Osteoblast (primary cell): ENCODE measurements at places on chromosomes 13 and 19. TPM values are rescaled to one million over a fixed set of nuclear protein-coding genes. Genes with fewer than 3 reads are reported as not detected.

The ZNF507 gene
- total RNA-seq: 13.0 TPM in 2 replicates

The WDR62 gene
- total RNA-seq: 1.4 and 1.8 TPM in 2 replicates

- H3K27me3 ChIP-seq: no peaks in the 10 kb centered on the region
- no peak for DNase-seq
- H3K4me1 ChIP-seq: no peaks in the 10 kb centered on the region
Observed at GRCh38 chr13:48660361-48661076, 6.8 kb downstream of the CYSLTR2 start.

DNA sequence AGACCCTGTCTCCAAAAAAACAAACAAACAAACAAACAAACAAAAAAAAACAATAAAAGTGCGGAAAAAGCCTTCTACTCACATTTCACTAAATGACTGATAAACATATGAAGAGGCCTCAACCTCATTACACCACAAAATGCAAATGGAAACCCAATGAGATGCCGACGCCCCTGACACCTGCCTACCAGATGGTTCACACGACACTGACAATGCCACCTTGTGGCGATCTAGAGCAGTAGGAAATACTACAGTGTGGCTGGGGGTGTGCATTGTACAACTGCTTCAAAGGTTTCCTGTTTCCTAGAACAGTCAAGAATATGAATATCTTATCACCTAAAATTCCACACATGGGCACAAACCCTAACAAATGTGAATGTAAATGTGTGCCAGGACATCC lies 14.0 kb downstream of the SCGB2B2 start:
- DNase-seq: no peak
- no peak overlapping the region for H3K4me3 ChIP-seq
- no peaks in the 10 kb centered on the region for H3K4me1 ChIP-seq
- H3K27ac ChIP-seq: no peak overlapping the region

GRCh38 chr13:47299304-47299703 lies 402.5 kb upstream of the HTR2A start:
- H3K27ac ChIP-seq: no peak overlapping the region
- no peak for DNase-seq
- H3K4me3 ChIP-seq: no peak overlapping the region
- H3K27me3 ChIP-seq: no peaks in the 10 kb centered on the region

GRCh38 chr19:18745012-18745735 lies 45.9 kb downstream of the COMP start:
- H3K4me1 ChIP-seq: no peaks in the 10 kb centered on the region
- H3K36me3 ChIP-seq: no peaks in the 10 kb centered on the region
- no peaks in the 10 kb centered on the region for H3K27me3 ChIP-seq
- peak; percentile 65 for DNase-seq

- no peaks in the 10 kb centered on the region for H3K4me1 ChIP-seq
- no peaks in the 10 kb centered on the region for H3K36me3 ChIP-seq
- no peak overlapping the region for H3K27ac ChIP-seq
Observed at GRCh38 chr13:19362946-19363510, 181.4 kb upstream of the TUBA3C start.

The KMT2B gene
- total RNA-seq: 6.5 and 6.8 TPM in 2 replicates

- H3K27ac ChIP-seq: no peak overlapping the region
- DNase-seq: peak; percentile 65
- H3K27me3 ChIP-seq: no peaks in the 10 kb centered on the region
- no peaks in the 10 kb centered on the region for H3K36me3 ChIP-seq
Observed at GRCh38 chr19:48540110-48540509, 11.9 kb upstream of the SULT2B1 start.

DNA sequence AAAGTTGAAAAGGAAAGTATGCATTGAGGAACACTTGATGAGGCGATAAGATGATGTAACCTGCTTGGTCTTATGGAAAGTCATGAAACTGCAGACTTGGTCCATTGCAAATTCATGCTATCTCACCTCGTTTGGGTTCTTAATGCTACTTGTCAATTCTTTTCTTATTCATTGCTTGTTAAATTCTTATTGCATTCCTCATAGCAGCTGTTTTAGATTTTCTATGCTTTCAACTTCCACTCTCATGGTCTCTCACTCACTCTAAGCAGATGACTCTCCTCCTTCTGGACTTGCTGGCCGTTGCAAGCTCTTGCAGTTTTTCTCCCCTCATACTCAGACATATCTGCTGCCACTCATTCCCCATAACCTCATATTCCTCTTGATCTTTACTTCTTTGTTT lies 67.8 kb upstream of the CSNK1A1L start:
- no peaks in the 10 kb centered on the region for H3K36me3 ChIP-seq
- peak overlapping the region; percentile 61 for H3K27ac ChIP-seq
- H3K27me3 ChIP-seq: no peaks in the 10 kb centered on the region
- H3K4me3 ChIP-seq: no peak overlapping the region
- no peak for DNase-seq

The KLK2 gene
- total RNA-seq: not detected in 2 replicates

DNA sequence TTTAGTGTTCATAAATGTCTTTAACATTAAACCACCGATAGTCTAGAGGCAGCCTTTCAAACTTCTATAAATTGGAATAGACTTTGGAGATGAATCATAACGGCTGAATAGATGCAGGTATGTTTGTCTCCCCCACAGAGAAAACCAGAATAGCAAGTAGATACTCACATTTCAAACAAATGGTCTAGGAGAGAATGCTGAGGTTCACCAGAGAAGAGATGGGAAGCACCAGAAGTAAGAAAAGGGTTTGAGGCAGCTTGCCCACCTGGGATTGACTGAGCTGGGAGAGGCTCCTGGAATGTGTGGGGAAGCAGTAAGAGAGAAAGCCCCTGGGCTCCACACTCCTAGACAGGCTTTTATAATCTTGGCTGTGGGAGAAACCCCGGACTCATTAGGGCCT lies 6.4 kb downstream of the IGFL3 start:
- no peaks in the 10 kb centered on the region for H3K36me3 ChIP-seq
- H3K4me1 ChIP-seq: peaks cover 16% of the 10 kb centered on the region
- DNase-seq: no peak
- no peak overlapping the region for H3K27ac ChIP-seq
- no peak overlapping the region for H3K4me3 ChIP-seq

DNA sequence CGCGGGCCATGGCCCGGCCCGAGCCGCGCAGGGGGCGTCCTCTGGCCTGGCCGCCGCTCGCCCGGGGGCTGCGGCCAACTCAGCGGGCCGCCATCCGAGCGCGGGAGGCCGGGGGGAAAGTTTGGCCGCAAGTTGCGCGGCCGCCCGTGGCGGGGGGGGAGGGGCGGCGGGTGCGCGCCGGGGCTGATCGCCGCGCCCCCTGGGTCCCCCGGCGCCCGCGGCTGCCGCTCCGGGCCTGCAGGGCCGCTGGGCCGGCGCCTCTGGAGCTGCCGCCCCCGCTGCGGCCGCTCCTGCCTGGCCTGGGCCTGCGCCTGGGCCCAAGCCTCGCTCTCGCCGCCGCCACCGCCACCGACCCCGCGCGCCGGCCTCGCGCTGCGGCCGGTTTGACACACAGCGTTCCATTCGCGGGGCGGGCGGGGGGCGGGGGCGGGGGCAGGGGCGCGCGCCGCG lies at the start of gene NR2F6:
NR2F6 (minus strand) TSS at position 385 of the 450 bp plus-strand sequence. CDS start 699 bp downstream, outside the sequence.
- H3K27ac ChIP-seq: no peak within 1 kb of the TSS
- DNase-seq: no peak
- no peaks in the 10 kb centered on the region for H3K27me3 ChIP-seq
- H3K36me3 ChIP-seq: peaks cover 2% of the 10 kb centered on the region
- H3K4me1 ChIP-seq: peaks cover 32% of the 10 kb centered on the region

GRCh38 chr13:66576381-66576780 lies 653.8 kb downstream of the PCDH9 start:
- H3K4me1 ChIP-seq: peaks cover 3% of the 10 kb centered on the region
- no peak overlapping the region for H3K27ac ChIP-seq
- H3K36me3 ChIP-seq: no peaks in the 10 kb centered on the region
- no peak overlapping the region for H3K4me3 ChIP-seq
- no peaks in the 10 kb centered on the region for H3K27me3 ChIP-seq

GRCh38 chr19:19477705-19478383 lies 37.5 kb downstream of the TSSK6 start:
- peak; percentile 50 for DNase-seq
- no peak overlapping the region for H3K27ac ChIP-seq
- H3K27me3 ChIP-seq: no peaks in the 10 kb centered on the region

GRCh38 chr13:82713687-82714405 lies 1168.4 kb downstream of the SLITRK1 start:
- H3K27ac ChIP-seq: no peak overlapping the region
- no peak for DNase-seq
- no peaks in the 10 kb centered on the region for H3K27me3 ChIP-seq
- H3K4me3 ChIP-seq: no peak overlapping the region
